Left hindlimb (tissue), 1 donor: ENCODE measurements at places on chromosomes 11 and 22.
A peak's percentile ranks its signal among the peaks of the same experiment; 100 is the strongest.

GRCh38 chr11:27468209-27468994 lies 4.2 kb downstream of the LGR4 start:
- no peak for DNase-seq

- no peak for DNase-seq
These were observed 27.5 kb upstream of the CHST1 start for GRCh38 chr11:45692808-45693453.

DNA sequence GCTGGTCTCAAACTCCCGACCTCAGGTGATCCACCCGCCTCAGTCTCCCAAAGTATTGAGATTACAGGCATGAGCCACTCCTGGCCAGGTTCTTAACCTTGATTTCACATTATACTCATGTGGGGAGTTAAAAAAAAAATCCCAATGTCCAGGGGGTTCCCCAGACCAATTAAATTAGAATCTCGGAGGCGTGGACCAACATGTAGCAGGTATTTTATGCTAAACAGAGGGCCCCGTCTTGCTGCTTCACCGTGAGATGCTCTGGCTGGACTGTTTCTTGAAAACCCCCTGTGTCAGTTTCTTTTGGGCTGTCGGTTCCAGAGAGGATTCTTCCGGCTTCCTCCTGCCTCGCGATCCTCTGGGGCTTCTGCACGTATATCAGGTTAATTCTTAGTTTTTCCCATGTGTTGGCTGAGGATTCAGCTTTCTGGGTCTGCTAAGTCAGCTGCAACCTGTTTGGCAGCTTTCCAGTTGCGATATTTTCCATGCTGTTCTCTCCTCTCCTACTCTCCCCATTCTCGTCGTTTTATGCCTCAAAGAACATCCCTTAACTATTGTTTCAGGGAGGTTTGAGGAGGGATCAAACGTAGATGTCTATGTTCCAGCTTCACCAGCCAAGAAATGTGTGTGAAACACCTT lies 50.6 kb upstream of the ACCSL start:
- DNase-seq: no peak

- DNase-seq: peak; percentile 49
These were observed 653 bp downstream of the GRK3 start for GRCh38 chr22:25564979-25565677.

- no peak for DNase-seq
These were observed 316.3 kb upstream of the LARGE1 start for GRCh38 chr22:34236527-34236926.

- no peak for DNase-seq
These were observed 18.2 kb upstream of the CCDC34 start for GRCh38 chr11:27381238-27381666.

DNA sequence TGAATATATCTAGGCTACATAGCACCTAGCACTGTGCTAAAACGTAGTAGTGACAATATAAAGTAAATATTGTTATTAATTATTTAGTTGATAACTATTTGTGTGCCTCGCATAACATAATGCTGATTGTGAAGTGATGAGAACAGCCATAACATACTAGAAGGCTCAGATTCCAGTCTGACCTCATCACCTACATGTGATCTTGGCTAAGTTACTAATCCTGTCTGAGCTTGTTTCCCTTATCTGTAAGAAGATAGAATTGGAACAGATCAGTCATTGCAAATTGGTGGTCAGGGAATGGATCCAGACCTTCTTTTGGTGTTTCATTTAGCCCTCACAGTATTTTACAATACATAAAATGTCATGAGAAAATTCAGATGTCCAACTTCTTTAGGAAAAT lies 103.4 kb upstream of the SEZ6L start:
- DNase-seq: no peak

- no peak for DNase-seq
These were observed 2.8 kb downstream of the AAMDC start for GRCh38 chr11:77823775-77824174.

GRCh38 chr11:11982975-11983374 lies 25.5 kb downstream of the DKK3 start:
- no peak for DNase-seq

GRCh38 chr11:28759311-28759710 lies 651.1 kb downstream of the METTL15 start:
- DNase-seq: no peak

GRCh38 chr11:92104349-92104748 lies 120.3 kb upstream of the FAT3 start:
- DNase-seq: no peak

DNA sequence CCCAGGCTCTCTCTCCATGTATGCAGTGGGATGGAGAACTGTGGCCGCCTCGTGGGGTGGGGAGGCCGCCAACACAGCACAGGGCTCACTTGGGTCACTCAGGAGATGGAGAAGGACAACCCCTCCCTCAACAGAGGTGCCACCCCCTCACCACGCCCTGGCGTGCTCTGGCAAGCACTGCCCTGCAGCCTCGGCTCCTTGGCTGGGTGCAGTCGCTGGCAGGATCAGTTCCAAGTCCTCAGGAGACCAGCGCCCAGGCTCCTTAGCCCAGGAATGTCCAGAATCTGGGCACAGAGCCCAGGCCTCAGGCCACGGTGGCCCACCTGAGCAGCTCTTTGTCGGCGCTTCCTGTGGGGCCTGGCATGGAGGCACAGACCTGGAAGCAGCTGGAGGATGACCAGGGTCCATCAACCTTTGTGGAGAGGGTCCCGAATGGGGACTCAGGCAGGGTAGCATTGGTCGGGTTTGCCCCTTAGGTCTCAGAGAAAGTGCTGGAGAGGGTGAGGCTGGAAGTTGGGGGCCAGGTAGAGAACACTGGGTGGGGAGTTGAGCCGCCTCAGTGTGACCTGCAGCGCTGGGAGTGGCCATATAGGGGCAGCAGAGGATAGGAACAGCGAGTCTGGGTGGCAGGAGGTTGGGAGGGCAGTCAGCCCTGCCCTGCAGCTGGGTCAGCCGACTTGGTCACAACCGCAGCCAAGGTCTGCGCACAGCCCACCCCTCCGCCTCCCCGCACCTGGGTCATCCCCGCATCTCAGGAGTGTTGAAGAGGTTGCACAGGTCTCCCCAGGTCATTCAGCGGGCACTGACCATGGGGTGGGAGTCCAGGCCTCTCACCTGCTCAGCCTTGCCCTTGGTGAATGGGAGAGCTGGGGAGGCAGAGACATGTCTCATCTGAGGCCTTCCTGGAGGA lies 8.2 kb downstream of the SUSD2 start:
- DNase-seq: peak; percentile 75

DNA sequence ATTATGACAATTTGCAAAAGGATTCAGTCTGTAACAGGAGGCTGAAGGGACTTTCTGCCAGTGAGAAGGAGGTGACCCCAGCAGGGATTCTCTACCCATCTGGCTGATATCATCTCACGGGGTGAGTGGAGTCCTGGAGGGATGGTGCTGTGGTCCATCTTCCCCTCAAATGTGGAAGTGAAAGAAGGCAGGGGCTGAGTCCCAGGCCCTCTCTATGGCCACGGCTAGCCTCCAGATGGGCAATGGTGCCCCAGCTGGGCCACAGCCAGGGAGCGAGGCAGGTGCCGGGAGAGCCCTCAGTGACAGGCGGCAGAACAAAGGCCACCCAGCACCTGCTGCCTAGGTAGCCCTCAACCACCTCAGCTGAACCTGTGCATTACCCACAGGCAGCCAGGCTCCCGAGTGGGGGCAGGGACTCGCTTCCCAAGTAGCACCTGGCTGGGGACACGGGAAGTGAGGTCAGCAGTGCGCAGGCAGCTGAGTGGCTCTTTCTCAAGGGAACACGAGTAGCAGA lies 6.7 kb downstream of the NECTIN1 start:
- DNase-seq: no peak

DNA sequence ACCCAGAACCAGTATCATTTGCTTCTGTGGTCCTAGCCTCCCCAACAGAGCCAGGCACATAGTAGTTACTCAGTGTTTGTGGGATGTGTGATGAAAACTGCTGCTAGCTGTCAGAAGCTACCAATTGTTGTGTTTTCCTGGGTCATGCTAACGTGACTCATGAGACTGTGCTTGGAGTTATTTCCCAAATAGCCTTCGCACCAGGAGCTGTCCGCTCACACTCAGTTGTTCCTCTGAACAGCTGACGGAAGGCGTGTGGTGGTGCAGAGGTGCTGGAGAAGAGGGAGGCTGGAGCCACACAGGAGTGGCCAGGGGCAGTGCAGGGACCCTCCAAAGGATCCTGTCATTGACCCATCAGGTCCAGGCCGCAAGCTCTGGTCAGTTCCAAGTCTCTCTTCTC lies 53.9 kb upstream of the TBCEL start:
- DNase-seq: no peak

DNA sequence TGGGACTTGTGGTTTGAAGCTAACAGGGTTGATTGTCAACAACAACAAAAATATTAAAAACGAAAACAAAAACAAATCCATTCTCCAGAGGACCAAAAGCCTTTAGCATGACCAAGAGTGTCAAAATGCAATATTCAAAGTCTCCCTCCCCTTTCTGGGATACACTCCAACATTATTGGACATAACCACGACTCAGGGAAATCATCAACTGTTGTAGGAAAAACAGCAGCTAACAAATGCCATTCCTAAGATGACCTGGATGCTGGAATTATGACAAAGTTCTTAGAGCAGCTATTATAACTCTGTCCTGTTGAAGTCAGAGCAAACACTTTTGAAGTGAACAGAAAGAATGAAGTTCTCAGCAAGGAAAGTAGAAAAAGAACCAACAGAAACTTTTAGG lies 143.0 kb downstream of the TMEM135 start:
- DNase-seq: no peak

- DNase-seq: no peak
These were observed 839 bp downstream of the LRRN4CL start for GRCh38 chr11:62688491-62688890.

DNA sequence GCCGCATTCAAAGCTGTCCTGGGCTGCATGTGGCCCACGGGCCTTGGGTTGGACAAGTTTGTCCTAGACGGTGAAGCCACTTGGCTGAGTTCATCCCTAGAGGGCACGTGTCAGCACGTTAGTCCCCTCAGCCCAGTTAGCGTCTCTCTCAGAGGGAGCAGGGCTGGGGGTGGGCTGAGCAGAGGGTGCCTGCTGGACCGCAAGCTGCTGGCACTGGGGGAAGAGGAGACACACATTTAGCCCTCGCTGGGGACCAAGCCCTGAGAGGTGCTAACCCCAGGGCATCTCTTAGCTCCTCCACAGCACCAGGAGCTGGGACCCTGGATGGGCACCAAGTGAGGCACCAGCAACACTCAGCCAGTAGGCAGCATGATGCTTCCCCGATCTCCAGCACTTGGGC lies 107.0 kb downstream of the SHANK2 start:
- no peak for DNase-seq

GRCh38 chr11:1953489-1954266 lies 6.5 kb downstream of the MRPL23 start:
- no peak for DNase-seq

DNA sequence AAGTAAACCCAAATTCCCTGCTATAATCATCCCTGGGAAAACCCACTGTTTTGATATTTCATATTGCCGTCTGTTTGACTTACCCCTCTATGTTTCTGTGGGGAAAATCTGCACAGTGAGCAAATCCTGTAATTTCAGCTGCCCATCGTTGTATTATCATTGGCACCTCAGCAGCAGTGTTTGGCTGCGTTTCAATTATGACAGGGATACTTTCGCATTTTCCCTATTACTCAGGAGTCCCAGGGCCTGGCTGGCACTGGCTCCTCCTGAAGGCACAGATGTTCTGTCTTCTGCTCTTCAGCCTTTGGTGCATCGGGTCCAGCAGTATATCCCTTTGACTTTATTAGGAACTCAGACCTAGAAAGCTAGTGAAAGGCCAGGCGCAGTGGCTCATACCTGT lies 12.2 kb upstream of the MMP12 start:
- peak; percentile 51 for DNase-seq

GRCh38 chr22:36818010-36818642 lies 1.3 kb upstream of the PVALB start:
- no peak for DNase-seq

GRCh38 chr11:86990031-86990430 lies 34.8 kb upstream of the FZD4 start:
- DNase-seq: no peak

- DNase-seq: peak; percentile 50
These were observed 115.0 kb downstream of the MN1 start for GRCh38 chr22:27686534-27686933.

- DNase-seq: no peak
These were observed 149.9 kb downstream of the PKNOX2 start for GRCh38 chr11:125314276-125315078.

DNA sequence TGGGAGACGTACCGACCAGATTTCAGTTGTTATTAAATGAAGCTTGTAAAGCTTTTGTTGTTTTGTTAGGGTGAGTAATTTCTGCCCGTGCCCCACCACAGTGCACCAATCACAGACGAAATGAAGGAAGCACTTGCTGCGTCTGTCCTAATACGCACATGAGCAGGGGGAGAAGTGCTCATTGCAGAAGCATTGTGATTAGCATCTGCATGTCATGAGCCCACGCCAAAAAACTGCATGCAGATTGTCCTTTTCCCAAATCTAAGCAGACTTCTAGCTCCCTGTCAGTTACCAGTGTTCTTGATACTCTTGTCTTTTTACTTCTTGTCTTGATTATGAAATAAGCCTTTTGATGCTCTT lies 15.5 kb downstream of the RBX1 start:
- no peak for DNase-seq

DNA sequence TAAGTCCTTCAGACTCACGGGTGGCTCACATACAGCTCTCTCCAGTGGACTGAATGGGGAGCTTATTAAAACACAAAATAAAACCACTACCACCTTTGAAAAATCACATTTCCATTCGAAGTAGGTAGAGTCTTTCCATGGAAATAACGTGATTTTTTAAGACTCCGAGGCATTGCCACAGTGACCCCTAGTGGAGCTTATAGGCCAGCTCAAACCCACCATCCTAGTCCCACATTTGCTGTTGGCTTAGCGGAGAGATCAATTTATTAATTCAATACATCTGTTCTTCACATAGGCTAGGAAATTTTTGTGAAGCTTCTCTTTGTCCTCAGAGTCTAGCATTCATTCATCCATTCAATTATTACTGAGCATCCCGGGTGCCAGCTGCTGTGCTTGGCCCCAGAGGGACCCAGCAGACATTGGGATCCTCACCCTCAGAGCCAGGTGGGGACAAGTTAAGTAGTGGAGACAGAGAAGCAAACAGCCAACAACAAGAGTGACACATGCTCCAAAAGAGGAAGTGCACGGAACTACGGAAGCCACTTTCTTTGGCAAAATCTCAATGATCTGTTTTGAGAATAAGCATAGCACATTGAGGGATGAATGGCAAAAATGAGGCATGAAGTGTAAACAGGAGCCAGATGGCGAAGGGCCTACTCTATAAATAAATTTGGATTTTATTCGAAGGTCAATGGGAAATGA lies 10.2 kb upstream of the P4HA3 start:
- peak; percentile 32 for DNase-seq

- no peak for DNase-seq
These were observed 15.9 kb downstream of the MCAT start for GRCh38 chr22:43127166-43127908.

GRCh38 chr11:122711831-122712381 lies 56.4 kb downstream of the UBASH3B start:
- DNase-seq: no peak

DNA sequence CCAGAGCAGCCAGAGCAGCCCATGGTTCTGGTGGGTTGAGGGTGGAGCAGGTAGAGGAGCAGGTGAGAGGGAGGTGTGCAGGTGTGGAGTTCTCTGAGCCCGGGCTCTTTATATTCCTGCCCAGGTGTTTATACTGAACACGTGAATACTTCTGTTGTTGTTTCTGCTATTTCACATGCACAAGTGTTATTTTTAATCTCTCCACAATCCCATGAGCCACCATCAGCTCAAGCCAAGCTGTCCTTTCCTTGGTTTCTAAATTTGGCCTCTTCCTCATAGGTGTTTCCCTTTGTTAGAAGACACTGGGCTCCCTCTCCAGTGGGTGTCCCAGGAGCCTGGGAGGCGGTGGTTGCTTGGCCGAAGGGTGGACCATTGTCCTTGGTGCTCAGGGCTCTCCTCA lies at the start of gene KRTAP5-3:
KRTAP5-3 (minus strand) TSS at position 101 of the 400 bp plus-strand sequence; CDS start at position 23, 78 bp downstream.
- no peak for DNase-seq

GRCh38 chr11:3824714-3825472 lies 15.9 kb downstream of the RHOG start:
- no peak for DNase-seq
